ENCODE measurements at places on chromosomes 2 and 18.

DNA sequence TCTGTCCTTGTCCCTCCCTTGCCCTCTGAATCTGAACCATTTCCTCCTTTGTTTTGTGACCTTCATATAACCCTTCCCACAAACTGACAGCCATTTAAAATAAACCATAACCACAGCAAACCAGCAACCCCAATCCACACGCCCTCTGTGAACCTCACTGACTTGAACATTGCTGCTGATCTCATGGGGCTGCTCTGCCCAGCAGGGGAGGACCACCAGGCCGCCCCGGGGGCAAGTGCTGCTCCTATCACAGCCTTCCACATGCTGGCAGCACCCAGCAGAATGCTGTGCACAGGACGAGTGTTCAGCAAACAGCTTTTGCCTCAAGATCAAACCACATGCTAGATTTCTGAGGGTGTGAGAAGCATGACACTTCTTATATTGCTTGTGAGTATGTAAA, 73.9 kb upstream of the UXS1 start:
- DNase-seq, result no peak

DNA sequence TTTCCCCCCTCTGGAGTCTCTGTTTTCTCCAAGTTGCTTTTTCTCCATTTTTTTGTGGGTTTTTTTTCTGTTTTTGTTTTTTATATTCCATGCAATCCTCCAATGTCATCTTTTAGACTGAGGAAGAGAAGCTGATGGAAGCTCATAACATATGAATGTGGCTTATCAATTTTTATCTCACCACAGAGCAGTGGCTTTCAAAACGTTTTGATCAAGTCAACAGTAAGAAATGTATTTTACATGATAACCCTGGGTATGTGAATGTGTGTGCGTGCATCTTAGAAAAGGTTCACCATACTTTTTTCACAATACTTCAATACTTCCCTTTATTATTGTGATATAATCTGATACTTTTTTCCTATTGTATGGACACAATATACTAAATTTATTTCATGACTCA, 64.6 kb upstream of the CDCA7 start:
- DNase-seq, result no peak

DNA sequence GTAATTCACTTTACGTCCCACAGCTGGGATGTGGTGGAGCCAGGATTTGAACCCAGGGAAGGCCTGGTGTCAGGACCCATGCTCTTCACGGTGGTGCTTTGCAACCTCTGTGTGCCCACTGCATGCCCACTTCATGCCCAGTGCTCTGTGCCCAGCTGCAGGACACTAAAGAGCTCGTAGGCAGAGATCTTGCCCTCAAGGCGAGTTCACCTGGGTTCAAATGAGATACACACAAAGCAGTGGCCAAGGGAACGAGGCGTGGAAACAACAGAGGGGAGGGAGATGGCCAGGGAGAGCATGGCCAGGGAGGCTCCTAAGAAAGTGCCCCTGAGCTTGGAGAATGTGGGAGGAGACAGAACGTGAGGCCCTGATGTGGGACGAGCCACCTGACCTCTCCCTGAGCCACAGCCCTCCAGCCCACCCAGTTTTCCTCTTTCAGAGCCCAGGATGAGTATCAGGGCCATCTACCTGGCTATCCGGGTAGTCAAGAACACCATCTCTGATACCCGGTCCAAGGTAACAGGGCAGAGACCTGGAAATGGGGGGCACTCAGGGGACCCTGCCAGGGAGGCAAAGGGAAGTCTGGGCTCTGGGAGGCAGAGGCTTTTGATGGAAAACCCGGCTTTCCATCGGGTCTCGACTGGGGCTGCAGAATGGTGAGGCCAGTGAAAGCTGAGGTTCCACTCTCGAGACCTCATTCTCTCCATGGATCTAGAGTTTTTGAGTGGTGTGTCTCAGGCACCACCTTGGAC, 20.4 kb downstream of the MROH2A start:
- no peak for DNase-seq

- DNase-seq, result no peak
These were observed 68.3 kb upstream of the ZNF521 start for GRCh38 chr18:25420077-25420825.

DNA sequence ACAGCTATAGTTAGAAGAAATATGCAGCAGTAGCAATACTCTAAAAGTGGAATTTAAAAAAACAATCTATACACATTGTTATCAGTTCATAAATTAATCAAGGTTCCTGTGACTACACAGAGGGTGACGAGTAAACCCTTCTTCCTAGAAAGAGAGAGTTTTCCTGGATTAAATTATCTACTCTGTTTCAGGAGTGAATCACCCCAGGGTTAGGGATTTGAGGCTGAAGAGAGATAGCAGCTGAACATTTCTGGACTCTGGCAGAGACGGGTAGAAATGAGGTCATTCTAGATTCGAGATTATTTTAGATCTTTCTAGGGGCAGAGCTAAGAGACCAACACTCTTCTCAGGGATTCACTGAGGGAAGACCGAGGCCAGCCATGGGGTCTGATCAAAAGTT, 38.8 kb upstream of the PMAIP1 start:
- DNase-seq, result no peak
